ENCODE measurements at places on chromosomes 12 and 14.

DNA sequence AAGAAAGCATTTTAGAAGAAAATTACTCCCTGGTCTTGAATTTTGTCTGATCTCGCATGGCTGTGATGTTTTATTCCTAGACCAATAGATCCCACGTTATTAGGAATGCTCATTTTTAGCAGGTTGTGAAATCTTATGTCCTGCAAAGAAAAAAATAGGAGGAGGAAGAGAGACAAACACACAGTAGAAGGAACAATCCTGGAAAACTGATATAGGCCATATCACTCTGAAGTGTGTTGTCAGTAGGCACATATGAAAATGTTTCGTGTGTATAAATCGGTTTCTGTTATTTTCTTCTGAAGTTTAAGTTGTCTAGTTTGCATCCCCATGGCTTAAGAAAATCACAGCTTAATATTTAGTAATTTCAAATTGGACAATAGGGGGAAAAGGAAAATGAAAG lies 12.4 kb downstream of the SLCO1B3 start:
- no peak for DNase-seq

- DNase-seq = no peak
Measured at GRCh38 chr12:22481547-22482104, 62.7 kb downstream of the C2CD5 start.

- no peak for DNase-seq
Measured at GRCh38 chr14:67526676-67527459, 6.2 kb upstream of the PLEKHH1 start.

GRCh38 chr12:57766464-57767304 lies at the start of gene CYP27B1:
Gene CYP27B1, minus strand, starts transcription at chr12:57767078. Its CDS starts 37 bp downstream, at chr12:57767041.
- no peak for DNase-seq

DNA sequence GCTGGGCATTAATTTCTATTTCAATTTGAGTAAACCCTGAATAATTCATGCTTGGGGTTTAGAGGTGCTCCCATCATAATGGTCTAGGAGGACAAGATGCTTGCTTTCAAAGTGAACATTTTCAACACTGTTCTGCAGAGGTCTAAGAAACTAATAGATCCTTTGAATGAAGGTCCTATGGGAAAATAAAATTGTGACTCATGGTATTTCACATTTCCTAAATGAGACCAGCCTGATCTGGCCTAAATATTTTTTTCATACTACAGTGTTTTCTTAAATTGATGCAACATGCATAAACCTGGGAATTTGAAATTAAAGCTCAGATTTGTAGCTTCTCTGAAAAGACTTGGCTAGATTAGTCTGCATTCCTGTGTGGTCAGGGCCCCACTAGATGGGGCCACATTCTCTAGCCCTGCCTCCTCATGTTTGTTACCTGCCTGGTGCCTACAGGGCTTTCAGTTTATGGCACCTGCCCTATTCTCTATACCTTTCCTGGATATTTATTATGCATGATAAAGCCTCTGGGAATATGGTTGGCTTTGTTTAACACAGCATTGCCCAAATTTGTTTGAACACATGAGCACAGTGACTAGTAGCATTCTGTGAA lies 112.7 kb downstream of the METTL25 start:
- DNase-seq = no peak

- no peak for DNase-seq
Measured at GRCh38 chr12:66119870-66120241, 10.7 kb downstream of the LLPH start.

- DNase-seq = no peak
Measured at GRCh38 chr12:13210236-13211190, 14.0 kb downstream of the EMP1 start.

- no peak for DNase-seq
Measured at GRCh38 chr12:103197725-103198388, 240.4 kb downstream of the ASCL1 start.

DNA sequence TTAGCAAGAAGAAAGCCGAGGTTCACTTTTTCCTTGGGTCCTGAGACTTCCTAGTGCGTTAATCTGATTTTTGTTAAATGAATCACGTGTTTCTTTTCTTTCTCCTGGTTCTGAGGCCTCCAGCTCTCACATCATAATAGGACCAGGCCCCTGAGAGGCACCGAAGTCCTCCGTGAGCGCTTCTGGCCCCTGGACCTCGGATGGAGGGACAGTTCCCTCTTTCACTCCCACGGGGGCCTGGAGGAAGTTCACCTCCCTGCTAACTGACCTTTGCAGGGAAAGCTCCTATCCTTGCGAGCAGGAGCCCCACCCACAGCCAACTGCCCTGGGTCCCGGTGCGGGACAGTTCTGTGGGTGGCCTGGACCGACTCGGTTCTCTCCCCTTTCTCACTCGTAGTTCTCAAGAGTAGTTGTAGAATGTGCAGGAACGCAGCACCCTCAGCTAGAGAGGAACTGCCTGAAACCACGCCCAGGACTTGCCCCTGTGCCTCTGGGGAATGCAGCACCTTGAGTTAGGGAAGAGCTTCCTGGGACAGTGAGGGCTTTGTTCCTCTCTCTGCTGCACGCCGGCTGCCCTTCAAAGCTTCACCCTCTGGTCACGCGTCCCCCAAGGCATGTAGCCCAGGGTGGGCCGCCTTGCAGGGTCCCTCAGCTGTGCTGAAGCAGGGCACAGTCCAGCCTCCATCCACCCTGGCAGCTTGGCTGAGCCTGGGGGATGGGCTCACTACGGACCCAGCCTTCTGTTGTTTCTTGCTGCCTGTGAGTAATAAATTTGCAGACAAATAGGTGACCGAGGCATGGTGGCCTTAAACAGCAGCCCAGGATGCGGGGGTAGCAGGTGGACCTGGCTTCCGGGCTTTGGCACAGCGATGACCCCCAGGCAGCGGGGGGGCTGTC lies 264.6 kb downstream of the ADGRD1 start:
- no peak for DNase-seq

- no peak for DNase-seq
Measured at GRCh38 chr12:80556566-80556965, 112.5 kb downstream of the PTPRQ start.

DNA sequence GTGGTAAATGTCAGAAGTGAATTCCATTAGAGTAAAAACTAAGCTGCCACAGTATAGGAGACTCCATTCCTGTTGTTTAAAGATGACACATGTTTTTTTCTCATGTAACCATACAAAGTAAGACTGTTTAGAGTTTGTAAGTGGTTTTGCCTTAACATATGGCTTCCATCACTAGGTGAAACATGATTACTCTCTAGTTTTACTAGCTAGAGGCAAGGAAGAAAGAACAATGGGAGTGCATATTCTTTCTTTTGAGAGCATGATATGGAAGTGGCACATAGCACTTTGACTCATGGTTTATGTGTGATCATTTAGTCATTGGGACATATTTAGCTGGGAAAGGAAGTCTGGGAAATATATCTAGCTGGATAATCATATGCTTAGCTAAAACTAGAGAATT lies 7.7 kb downstream of the ATF7IP start:
- DNase-seq = no peak

GRCh38 chr12:75323663-75324062 lies 6.5 kb downstream of the CAPS2 start:
- DNase-seq = no peak

GRCh38 chr14:46661728-46662127 lies 10.1 kb upstream of the RPL10L start:
- DNase-seq = no peak

GRCh38 chr14:104852280-104852663 lies 12.8 kb upstream of the CEP170B start:
- DNase-seq = no peak

- DNase-seq = no peak
Measured at GRCh38 chr14:93318927-93319326, 13.9 kb downstream of the BTBD7 start.

- no peak for DNase-seq
Measured at GRCh38 chr14:33682760-33683159, 268.1 kb downstream of the EGLN3 start.

DNA sequence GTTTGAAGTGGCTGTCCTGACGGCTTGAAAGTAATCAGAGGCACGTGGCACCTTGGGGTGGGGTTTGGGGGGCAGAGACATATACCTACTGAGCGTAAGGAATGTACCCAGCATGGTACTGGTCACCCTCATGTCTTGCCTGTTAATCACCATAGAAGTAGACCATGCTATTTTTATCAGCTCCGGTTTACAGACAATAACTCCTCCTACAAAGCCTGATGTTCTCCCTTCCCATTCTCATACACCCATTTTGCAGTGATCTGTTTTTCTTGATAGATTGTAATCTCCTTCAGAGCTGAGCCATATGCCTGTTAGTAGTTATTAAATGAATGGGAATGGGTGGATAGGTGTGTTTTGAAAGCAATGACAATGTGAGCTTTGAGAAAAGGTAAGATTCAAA lies 10.5 kb downstream of the EVL start:
- DNase-seq = no peak

GRCh38 chr12:33634544-33634943 lies 194.9 kb upstream of the SYT10 start:
- no peak for DNase-seq

DNA sequence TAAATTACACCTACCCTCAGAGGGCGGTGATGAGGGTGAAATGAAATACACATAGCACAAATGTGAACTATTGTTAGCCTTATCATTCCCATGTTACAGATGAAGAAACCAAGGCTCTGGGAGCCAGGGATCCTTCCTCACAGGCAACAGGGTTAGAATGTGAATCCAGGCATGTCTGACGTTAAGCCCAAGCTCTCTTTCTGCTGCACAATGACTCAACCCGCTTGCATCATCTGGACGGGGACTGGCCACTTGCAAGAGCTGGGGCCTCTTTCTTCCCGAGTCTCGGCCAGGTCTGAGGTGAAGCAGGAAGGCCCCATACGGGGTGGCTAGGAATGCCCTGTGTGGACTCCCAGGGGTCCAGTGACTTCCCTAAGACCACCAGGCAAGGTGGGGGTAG lies 105.2 kb downstream of the RBM19 start:
- DNase-seq = no peak

DNA sequence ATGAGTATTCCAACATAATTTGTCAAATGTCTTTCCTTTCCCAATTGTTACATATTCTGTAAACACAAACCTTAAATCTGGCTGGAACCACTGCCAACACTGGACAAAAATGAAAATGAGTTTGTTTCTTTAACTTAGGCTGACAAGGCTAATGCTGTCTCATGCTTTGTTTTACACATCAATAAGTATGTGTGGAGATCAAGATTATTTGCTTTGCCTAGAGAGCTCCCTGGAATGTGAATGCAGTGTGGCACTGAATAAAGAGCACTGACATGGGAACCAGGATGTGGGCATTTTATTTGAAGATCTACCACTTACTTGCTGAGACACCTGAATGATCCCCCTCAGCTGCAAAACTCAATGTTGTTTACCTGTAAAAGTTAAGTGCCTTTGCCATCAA lies 61.7 kb downstream of the RALGAPA1 start:
- no peak for DNase-seq

GRCh38 chr14:91295276-91295845 lies 50.9 kb upstream of the GPR68 start:
- no peak for DNase-seq

- no peak for DNase-seq
Measured at GRCh38 chr14:101018561-101019290, 115.2 kb upstream of the RTL1 start.

- no peak for DNase-seq
Measured at GRCh38 chr12:64943686-64944085, 119.2 kb downstream of the TBC1D30 start.

DNA sequence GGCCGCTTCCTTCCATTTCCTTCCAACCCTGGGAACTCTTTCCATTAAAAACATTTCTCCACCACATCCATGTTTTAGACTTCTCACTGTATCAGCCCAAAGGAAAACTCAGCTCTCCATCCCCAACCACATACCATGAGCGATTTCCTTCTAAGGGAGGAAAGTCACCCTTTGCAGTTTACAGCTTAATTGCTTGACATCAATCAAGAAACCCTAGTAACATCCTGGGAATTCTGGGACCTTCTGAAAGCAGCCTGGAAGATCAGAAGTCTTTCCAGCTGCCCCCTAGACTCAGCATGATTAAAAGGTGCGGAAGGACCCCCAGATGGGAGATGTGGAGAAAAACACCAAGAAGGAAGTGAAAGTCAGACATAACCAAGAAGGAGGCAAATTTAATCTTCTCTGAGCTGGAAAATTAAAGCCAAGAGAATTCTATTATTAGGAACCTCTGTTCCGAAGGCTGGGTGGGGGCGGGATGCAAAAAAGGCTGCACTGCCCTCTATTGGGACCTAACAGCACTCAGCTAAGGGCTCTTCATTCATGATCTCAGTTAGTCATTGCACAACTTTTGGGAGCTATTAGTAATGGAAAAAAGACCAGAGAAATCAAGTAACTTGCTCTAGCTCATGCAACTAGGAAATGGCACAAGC lies 73.3 kb upstream of the PLXNC1 start:
- DNase-seq = no peak

DNA sequence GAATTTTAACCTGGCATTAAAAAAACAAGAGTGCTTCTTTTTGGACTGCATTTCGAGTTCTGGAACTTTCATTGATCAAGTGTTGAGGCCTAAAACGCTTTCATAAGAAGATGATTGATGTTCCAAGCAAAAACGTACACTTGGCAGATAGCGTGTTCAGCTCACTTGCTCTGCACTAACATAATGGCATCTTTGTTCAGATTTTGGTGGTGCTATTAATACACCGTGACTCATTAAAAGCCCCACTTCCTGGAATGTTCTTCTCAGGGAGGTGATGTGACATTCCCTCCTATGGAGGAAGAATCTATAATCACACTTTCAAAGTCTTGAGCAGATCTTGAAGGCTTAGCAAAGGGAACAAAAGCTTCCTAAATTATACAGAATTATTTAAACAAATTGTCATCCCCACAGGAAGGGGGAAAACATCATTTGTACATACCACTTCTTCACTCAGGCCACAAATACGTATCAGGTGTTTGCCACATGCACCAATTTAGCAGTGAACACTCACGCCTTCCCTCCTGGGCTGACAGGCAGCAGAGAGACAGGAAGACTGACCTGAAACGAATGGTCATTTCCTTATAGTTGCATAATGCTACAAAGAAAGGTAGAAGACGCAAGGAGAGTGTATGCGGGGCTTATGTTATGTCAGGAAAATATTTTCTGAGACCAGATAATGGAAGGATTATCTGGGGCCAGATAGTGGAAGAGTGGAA lies 15.4 kb downstream of the HSP90AA1 start:
- DNase-seq = no peak

DNA sequence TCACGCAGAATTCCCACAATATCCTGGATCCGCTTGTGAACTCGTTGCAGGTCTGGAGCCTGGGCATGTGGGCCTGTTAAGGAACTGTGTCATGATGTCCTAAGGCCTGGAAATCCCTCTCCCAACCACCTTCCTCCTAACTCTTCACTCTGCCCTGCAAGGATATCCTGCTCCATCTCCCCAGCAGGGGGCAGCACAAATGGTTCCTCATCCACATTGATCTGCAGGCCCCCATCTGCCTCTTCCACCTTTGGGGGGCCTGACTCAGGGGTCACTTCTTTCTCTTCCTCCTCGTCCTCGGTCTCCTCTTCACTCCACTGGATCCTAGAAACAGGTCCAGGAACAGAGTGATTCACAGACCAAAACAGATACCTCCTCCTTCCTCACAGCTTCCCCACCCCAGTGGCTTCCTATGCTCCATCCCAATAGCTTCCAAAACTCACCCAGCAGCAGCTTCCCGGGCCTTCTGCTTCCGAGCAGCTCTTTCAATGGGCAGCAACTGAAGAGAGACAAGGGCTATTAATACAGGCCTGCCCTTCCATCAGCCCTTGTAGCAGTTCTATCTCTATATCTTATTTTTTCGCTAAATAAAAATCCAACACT lies 4.5 kb downstream of the NOP2 start:
- DNase-seq = peak; percentile 53
